AG09319 (cell line): ENCODE measurements at places on chromosomes 11 and 22.

GRCh38 chr22:43236411-43237166, 49.7 kb upstream of the TTLL12 start:
- DNase-seq, result no peak

GRCh38 chr11:11582011-11582701, 39.6 kb downstream of the GALNT18 start:
- DNase-seq, result no peak

GRCh38 chr22:20479612-20480196, 15.9 kb downstream of the KLHL22 start:
- DNase-seq, result no peak

DNA sequence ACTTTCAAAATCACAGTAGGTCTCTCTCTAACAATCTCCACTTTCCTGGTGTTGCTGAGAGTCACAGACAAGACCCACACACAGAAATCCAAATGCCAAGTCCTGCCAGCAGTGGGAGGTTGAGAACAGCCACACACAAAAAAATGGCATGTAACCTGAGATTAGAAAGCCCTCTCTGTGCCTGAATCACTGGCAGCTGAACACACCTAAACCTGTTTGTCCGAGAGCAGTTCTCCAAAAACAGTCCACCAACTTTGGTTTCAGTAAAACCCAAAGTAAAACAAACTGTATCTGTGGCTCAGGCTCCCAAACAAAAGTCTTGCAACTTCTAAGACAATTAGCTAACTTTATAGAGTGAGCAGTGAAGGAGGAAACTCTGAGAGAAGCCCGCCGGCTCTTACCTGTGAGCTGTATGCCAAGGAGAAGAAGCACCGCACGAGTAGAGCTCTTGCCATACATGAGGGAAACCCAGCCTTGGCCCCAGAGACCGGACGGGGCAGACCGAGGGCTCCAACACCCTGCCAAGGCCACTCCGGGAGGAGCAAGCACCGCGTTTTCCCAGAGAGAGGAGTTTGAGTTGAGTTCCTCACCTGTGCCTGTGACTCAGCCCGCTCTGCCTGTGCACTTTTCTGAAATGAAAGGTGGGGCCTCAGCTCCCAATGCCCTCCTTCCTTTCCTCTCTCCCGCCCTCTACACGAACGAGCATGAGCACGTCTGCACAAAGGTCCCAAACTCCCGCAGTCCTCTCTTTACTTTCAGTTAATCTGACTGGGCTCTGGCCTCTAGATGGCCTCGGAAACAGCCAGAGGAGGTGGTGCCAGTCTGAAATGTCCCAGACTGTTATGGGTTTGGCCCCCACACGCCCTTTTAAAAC, at the start of gene MPZL2:
Gene MPZL2, minus strand, starts transcription at position 603 of the 874 bp plus-strand sequence. Its CDS starts 144 bp downstream, at position 459.
- DNase-seq, result no peak

DNA sequence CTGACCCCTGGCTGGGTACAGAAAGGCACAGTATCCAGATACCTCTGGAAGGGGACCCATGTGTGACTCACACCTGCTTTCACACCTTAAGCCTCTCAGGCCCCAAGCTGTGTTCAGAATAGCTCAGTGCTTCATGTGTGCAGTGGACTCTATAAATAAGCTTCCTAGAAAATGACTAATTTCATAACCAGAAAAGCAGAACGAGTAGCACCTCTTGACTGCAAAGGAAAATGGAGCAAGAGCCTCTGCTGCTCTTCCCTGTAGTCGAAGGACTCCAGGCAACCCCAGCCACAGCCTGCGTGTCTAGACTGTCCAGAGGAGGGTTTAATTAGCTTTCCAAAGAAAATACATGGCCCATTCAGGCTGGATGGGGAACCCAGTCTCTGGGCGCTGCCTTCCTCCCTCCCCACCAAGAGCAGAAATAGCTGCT, 23.1 kb downstream of the PTPN5 start:
- DNase-seq, result no peak

DNA sequence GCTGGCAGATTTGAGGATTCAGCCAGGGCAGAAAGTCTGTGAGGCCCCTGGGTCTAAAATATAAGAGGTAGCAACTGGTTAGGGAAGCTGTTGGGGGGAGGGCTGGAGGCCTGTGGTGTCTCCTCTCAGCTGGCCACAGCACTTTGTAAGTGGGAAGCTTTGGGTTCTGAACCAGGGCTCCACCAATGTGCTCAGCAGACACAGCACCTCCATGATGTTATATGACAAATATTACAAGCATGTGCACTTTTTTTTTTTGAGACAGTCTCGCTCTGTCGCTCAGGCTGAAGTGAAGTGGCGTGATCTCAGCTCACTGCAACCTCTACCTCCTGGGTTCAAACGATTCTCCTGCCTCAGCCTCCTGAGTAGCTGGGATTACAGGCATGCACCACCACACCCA, 8.0 kb downstream of the ARHGAP1 start:
- no peak for DNase-seq

- DNase-seq, result no peak
These were observed 399.2 kb downstream of the CNTN5 start for GRCh38 chr11:99419991-99420390.

- DNase-seq, result no peak
These were observed 79.3 kb upstream of the SUSD2 start for GRCh38 chr22:24101966-24102365.

GRCh38 chr11:5665051-5665570, 19.8 kb downstream of the TRIM5 start:
- DNase-seq, result no peak

- DNase-seq, result no peak
These were observed 34.8 kb downstream of the MRGPRX2 start for GRCh38 chr11:19025481-19026406.

DNA sequence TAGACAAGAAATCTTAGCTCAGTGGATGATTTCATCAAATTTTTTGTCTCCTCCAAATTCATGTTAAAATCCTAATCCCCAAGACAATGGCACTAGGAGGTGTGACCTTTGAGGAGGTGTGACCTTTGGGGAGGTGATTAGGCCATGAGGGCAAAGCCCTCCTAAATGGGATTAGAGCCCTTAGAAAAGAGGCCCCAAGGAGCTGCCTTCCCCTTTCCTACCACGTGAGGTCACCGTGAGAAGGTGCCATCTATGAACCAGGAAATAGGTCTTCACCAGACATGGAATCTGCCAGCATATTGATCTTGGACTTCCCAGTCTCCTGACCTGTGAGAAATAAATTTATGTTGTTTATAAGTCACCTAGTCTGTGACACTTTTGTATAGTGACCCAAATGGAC, 138.7 kb downstream of the TRIM29 start:
- DNase-seq, result no peak

- DNase-seq, result no peak
These were observed 6.0 kb upstream of the SYT7 start for GRCh38 chr11:61586792-61587430.

GRCh38 chr22:49968313-49968830, 7.8 kb downstream of the PIM3 start:
- no peak for DNase-seq

DNA sequence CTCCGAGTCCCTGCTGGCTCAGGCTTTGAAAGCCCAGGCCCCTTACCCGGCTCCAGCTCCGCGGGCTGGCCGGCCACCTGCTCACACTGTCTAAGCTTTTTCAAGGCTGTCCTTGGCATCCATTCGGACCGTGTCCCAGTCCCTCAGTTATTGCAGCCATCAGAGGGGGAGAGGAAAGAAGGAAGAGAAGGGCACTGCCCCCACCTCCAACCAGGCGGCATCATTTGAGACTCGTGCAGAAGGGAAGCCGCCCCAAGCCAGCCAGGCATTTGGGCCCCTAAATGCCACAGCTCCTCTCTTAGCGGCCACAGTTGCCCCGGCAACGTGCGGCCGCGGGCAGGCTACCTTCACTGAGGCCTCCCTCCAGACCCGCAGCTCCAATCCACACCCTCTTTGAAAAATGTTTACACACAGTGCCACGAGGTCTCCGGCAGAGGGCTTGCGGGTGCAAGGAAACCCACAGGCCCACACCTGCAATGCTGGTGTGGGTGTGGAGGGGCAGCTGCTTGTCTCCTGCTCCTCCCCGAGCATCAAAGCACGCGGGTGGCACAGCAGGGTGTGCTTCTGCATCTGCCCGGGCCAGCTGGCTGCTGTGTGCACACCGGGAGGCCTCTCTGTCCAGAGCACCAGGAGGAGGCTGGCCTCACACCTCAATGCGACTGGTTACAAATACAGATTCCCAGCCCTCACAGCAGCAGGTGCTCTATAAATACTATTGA, 124.4 kb downstream of the CTTN start:
- no peak for DNase-seq

DNA sequence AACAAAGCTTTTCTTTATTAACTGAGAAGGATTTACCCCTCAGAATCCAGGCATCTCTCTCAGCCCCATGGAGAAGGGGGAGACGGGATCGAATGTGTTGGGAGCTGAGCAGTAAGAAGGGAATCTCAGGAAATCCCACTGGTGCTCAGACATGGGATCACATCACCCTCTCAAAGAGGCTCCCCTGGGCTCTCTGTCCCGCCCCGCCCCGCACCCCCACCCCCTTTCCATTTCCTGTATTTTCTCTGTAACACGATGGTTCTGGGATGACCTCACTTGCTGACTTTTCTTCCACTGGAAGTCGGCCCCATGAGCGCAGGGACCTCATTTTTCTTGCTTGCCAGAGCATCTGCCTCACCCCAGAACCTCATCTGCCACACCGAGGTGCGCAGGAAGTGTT, 100.0 kb downstream of the RPS6KA4 start:
- no peak for DNase-seq

DNA sequence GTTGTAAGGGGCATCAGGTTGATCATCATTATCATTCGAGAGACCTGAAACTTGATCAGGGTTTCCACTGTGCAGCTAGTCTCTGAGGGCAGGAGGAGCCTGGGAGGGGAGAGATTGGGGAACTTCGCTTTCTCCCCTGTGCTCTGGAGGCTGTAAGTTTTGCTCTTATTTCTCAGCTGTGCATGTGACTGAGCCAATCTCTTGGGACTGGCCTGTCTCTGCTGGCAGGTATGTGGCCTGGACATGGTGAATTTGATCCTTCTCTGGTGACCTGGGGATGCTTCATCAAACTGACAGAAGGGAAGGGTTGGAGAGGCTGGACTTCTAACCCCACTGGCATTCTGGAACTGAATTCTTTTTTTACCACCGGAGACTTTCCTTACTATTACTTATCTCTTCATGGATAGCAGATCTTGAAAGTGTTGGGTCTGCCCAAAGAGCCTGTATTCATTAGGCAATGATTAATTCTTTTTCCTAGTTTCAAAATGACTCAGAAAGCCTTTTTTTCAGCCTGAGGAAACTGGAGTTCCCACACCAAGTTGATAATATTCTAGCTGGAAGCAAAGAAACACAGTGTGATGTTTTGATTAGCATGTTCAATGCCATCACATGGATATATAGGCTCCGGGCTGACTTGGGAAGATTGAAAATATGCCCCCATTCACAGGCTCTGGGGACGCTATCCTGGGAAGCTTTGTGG, 36.5 kb downstream of the TSPAN18 start:
- no peak for DNase-seq

DNA sequence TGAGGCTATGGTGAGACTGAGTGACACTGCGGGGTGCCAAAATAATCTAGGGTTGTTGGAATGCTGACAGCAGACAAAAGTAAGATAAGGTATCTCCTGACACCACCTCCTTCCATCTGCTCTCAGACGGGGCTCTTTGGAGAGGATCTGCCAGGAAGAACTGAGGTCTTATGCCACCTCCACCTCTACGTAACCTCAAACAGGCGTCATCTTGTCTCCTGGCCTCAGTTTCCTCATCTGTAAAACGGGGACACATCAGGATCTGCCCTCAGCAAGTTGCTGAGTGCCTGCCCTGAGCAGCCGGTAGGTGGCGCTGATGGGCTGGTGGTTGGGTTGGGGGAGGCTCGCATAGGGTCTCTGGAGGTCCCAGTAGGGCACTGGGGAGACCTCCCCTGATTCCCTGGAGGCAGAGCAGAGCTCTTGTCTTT, 1.7 kb upstream of the MYEOV start:
- DNase-seq, result no peak

- no peak for DNase-seq
These were observed 74.7 kb upstream of the WNT7B start for GRCh38 chr22:46051646-46052045.

DNA sequence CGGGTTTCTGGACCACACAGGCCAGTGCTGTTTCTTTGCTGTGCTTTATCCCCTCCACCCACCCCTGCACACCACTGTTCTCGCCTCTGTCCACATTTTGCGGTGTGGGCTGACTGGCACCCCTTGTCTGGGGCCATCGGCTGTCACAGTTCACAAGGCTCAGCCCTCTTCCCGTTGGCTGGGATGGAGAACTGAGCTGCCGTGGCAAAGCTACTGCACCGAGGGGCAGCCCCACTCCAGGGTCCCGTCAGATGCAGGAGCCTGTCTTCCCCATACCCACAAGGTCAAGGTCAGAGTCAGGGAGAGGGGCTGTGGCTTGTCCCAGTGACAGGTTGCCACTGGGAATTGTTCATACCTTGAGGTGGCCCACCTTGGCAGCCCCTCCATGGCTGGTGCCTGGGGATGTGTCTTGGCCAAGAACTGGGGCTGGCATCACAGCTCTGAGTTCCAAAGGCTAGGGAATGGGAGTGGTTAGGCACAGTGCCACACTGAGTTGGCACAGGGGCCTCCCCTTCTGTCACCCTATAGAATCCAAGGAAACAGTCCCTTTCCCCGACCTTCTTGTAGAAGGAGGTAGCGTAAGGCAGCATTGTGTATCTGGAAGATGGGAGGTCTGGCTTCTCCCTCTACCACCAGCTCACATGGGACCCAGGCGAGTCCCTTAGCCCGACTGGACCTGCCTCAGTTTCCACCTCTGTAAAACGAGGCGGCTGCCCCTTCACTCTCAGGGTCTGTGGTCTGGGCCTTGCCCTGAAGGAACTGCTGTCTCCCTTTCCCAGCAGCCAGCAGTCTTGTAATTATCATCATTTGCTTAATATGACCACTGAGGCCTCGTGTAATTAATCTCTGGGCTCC, 3.4 kb downstream of the GRK2 start:
- DNase-seq, result no peak

- no peak for DNase-seq
These were observed 20.2 kb downstream of the ST3GAL4 start for GRCh38 chr11:126375726-126376125.

DNA sequence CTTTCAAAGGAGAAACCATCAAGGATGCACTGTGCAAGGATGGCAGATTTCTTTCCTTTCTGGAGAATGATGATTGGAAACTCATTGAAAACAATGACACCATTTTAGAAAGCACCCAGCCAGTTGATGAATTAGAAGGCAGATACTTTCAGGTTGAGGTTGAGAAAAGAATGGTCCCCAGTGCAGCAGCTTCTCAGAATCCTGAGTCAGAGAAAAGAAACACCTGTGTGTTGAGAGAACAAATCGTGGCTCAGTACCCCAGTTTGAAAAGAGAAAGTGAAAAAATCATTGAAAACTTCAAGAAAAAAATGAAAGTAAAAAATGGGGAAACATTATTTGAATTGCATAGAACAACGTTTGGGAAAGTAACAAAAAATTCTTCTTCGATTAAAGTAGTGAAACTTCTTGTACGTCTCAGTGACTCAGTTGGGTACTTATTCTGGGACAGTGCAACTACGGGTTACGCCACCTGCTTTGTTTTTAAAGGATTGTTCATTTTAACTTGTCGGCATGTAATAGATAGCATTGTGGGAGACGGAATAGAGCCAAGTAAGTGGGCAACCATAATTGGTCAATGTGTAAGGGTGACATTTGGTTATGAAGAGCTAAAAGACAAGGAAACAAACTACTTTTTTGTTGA, 9.8 kb downstream of the FAM111A start:
- DNase-seq, result no peak
